ENCODE measurements at places on chromosomes 2 and 18.

GRCh38 chr2:98299211-98299905 is 46.9 kb upstream of the CNGA3 start:
- DNase-seq: no peak

- no peak for DNase-seq
Measured at GRCh38 chr2:181723731-181724130, 43.4 kb upstream of the NEUROD1 start.

GRCh38 chr18:69626171-69626570 is 225.5 kb downstream of the DOK6 start:
- DNase-seq: no peak

GRCh38 chr2:72423756-72424155 is 276.1 kb upstream of the CYP26B1 start:
- no peak for DNase-seq

- DNase-seq: no peak
Measured at GRCh38 chr2:24710806-24711205, 82.4 kb downstream of the PTRHD1 start.

GRCh38 chr2:160510617-160511016 is 17.0 kb upstream of the RBMS1 start:
- DNase-seq: peak; percentile 78

DNA sequence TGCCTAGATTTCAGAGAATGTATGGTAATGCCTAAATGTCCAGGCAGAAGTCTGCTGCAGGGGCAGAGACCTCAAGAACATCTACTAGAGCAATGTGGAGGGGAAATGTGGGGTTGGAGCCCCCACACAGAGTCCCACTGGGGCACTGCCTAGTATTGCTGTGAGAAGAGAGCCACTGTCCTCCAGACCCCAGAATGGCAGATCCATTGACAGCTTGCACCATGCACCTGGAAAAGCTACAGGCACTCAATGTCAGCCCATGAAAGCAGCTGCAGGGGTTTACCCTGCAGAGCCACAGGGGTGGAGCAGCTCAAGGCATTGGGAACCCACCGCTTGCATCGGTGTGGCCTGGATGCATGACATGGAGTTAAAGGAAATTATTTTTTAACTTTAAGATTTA is 314.1 kb downstream of the CYRIA start:
- no peak for DNase-seq

DNA sequence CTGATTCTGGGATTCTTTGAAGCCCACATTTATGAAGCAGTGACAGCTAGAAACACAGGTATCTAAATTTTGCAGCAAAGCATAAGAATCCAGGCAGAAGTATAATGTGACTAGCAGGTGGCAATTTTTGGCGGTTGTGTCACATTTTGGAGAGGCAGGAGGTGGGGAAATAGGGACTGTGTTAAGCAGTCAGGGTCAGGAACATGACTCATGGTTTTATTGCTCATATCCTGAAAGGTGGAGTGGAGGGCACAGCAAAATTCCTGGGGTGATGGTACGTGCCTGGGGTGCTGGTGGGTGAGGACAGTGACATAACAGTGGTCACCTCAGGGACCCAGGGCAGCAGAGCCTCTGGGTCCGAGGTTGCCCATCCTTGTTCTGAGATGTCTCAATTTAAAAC is 63.5 kb upstream of the TTN start:
- no peak for DNase-seq

GRCh38 chr2:11239666-11240462 is 84.6 kb downstream of the SLC66A3 start:
- DNase-seq: no peak

- DNase-seq: no peak
Measured at GRCh38 chr2:2575870-2576386, 244.9 kb upstream of the MYT1L start.

- DNase-seq: peak; percentile 14
Measured at GRCh38 chr2:221999717-222000116, 299.1 kb downstream of the PAX3 start.

DNA sequence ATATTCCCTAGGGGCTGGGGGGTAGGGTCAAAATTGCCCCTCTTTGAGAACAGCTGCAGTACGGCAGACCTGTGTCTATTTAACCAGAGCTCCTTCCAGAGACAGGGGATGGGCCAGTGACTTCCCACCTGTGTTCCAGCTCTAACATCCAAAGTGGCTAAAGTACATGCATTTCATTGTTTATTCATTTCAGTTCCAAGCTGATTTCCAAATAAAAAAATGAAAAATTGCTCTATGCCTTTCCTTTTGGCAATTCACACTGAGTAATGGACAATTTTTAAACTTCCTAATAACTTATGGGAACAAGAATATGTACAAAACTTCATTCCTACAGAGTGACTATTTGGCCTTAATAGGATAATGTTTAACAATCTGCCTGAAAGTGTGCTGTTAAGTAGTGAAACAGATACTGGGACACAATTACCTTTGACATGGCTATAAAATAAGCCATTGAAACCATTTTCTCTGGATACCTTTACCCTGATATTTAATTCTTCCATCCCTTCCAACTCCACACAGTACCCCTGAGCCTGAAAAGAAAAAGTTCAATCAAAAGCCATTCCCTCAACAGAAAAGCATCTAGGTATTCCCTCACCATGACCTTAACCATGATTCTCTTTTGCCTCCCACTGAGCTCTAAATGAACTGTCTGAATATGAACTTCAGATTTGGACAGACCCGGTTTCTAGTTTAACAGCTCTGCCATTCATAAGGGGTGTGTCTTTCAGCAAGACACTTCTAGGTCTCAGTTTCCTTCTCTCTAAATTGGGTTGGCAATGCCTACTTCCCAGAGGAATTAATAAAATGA is 73.1 kb downstream of the RDH14 start:
- DNase-seq: no peak
